SIG-M5 (cell line): ENCODE measurements at places on chromosomes 1 and 21.
A peak's percentile ranks its signal among the peaks of the same experiment; 100 is the strongest.

DNA sequence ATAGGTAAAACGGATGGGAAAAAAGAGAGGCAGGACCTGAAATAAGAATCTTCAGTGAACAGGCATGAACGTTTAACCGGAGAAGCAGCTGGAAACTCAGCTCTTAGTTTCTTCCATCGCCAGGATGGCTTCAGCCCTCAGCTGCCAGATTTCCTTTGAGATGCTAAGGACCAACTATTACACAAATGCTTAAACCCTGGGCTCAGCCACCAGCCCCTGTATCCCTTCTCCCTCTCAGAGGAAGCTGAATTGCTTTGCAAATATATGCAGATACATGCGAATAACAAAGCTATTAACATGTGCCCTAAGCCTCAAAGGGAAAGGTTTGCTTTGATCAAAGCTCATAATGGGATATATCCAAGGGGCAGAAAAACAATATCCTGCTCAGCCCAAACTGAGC lies 515.1 kb downstream of the OMA1 start:
- DNase-seq, result no peak

- no peak for DNase-seq
Measured at GRCh38 chr1:192443616-192444015, 126.8 kb downstream of the RGS21 start.

- no peak for DNase-seq
Measured at GRCh38 chr1:207423560-207424292, 30.4 kb upstream of the CR2 start.

DNA sequence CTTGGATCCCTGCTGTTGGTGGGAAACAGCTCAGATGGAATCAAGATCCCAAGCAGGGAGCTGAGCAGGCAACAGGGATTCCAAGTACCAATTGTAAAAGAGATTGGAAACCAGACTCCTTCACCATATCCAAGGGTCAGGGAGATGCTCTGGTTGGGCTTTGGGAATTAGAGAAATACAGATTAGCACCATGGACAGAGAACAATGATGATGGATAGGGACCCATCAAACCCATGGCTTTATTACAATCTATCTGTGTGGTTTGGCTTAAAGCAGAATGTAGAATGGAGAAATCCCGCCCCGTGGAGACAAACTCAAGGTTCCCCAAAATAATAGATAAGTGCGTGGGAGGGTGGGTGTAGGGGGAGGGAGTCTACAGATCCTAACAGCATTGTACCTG lies 120.7 kb upstream of the CSF3R start:
- DNase-seq, result no peak

DNA sequence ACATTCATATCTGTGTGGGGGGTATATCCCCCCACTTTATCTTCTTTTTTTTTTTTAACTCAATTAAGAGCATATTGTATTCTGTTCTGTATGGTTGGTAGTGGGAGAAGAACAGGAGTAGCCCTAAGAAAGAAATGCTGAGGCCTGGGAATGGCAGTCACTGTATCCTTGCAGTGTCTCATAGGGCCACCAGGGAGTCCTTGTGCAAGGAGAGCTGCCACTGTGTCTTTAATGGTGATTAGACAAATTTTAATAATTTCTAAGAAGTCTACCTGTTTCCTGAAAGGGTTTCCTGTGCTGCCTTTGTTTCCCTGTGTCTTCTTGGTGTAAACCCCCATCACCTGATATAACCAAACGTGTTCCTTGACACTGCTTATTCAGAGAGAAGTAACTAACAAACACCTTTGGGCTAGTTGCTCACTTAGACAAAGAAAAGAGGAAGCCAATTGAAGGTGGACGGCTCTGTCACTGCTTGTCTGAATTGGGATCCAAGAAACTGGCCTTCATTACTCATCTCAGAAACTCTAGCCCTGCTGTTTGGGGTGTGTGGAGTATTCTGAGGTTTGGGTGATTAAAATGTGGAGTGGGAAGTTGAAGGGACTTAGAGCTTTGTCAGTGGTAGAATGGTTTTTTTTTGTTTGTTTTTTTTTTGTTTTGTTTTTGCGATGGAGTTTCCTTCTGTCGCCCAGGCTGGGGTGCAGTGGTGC lies 15.2 kb downstream of the GIPC2 start:
- DNase-seq, result no peak

- DNase-seq, result no peak
Measured at GRCh38 chr21:38293765-38294164, 37.0 kb downstream of the KCNJ15 start.

GRCh38 chr1:90133133-90133532 lies 138.2 kb downstream of the ZNF326 start:
- no peak for DNase-seq

DNA sequence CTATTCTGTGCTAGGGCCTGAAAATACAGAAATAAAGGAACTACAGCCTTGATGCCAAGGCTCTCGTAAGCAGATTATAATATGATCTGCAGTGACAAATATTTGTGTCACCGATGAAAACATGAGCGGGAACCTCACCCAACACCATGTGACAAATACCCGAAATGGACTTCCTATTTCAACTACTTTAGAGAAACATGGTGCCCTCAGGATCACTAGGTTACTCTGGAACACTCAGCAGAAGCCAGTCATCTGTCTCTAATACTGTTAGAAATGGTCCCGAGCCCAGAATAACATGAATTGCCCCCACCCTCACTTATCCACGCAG lies 463 bp upstream of the VAMP3 start:
- no peak for DNase-seq

GRCh38 chr1:89277725-89278124 lies 5.1 kb upstream of the GBP5 start:
- no peak for DNase-seq

GRCh38 chr1:26161415-26162219 lies 2.7 kb downstream of the FAM110D start:
- no peak for DNase-seq

- no peak for DNase-seq
Measured at GRCh38 chr1:10986525-10986890, 25.9 kb upstream of the TARDBP start.

GRCh38 chr1:215166886-215167285 lies 84.3 kb downstream of the KCNK2 start:
- no peak for DNase-seq

DNA sequence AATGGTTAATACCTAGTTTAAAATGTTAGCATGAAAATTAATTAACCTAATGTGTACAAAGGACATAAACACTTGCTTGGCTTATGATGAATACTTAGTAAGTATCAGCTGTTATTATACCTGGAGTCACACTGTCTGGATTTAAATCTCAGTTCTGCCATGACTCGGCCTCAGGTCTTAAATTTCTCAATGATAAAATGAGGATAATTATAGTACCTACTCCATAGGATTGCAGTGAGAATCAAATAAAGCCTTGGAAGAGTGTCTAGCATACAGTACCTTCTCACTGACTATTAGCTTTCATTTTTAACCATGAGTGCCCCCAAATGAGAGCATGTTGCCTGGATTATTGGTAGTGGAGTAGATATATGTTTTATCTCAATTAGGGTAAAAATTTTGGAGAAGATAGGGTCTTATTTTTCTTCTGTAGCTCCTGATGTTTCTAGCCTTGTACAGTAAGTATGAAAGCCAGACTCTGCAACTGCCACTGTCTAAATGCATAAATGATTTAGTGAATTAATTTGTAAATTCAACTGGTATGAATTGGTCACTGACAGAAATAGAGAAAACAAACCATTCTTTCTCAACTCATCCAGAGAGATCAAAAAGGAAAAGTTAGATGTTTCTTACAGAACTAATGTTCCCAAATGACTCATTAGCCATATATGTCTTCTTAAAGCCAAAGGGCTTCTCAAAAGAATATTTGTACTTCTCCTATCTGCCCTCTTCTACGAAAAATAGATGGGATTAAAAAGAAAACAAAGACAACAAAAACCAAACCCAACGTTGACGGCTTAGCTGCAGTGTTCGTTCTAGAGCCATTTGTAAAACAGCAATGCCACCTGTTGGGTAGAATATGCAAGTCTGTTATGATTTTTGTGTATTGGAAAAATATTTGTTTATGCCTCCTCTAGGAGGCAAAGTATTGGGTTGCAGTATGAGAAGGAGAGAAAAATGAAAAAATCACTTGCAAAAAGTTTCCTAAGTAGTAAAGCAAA lies 53.8 kb upstream of the MROH9 start:
- DNase-seq, result no peak

DNA sequence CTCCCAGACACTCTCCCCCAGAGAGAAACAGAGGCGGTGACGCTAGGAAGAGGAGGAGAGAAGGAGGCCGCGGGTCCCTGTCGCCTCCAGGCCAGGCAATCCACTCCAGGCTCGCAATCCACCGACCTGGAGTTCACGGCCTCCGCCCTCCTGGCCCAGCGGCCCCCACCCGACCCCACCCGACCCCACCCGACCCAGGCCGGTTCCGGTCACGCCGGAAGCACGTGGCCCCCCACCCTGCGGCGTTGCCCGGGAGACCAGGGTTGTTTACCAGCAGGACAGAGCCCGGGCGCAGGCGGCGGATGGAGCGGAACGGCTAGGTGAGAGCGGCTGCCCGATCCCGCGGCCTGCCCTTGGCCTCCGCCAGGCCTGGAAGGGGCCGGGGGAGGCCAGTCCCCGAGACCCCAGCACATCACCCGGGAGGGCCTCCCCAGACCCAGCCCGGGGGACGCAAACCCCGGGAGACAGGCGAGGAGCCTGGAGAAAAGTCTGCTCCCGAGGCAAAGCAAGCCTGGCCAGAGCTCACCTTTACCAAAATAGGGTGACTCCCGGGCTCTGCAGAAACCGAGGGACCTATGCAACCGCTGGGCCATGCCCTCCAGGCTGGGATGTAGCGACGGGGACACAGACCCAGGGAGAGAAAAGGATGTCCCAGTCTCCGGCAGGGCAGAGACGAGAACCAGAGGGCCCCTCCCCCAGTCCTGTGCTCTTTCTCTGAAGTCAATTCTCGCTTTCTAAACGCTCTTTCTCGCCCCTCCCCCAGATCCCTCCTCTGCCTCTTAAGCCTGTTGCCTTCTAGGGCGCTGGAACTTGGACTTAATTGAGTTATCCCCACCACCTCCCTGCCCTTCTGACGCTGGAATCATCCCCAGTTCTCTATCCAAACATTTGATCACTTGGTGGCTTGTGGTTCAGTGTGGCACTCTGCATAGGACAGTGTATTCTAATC lies at the start of the genes PLA2G2C and UBXN10:
TSS of gene PLA2G2C (minus strand) at position 685 of the 949 bp plus-strand sequence. CDS start 9,155 bp downstream, outside the sequence.
TSS of gene UBXN10 (plus strand) at position 263 of the 949 bp plus-strand sequence. CDS start 4,466 bp downstream, outside the sequence.
- no peak for DNase-seq

GRCh38 chr1:198935306-198935921 lies 296.6 kb downstream of the PTPRC start:
- DNase-seq, result peak; percentile 58

DNA sequence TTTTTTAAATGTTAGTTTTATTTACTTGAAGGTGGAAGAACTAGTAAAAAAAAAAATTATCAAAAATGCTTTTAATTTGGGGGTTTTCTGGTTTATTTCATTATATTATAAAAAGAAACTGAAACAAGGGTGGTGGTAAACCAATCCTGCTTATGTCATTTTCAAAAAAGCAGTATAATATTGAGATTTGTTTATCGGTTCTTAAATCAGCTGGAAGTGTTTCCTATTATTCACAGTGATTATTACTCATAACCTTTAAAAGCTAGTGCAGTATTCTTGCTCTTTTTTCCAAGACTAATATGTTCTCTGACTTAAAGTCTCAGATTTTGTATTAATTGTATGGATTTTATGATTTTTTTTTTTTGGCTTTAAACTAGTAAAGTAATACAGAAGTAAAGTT lies 5.4 kb upstream of the LRRC40 start:
- DNase-seq, result no peak

DNA sequence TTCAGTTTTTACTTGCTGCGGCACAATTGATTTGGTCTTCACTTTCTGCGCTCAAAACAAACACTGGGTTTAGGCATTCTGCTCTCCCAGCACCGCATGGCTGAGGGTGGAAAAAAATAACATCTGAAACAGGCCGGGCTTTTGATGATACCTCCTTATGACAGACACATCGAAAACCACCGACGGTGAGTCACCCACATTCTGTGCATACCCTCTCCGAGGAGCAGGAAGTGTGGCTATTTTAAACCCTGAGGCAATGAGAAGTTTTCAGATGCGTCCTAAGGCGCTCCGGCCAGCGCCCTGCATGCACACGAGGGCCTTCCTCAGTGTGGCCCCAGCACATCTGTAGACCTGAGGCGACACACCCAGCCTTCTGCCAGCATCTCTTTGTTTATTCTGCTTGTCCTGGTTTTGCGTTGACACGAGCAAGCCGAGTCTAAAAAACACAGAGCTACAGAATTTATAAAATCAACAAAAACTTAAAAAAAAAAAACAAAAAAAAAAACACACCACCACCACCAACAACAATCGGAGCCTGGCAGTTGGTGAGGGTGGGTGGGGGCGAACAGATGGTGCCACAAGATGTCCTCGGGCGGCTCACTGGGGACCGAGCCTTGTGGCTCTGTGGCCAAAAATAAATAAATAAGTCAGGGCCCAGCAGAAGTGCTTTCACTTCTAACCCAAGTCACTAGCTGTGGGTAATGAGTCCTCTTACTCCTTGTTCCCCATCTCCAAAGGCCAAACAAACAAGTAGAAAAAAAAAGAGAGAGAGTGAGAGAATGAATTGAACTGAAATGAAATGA lies 162.6 kb upstream of the IRF2BP2 start:
- DNase-seq, result peak; percentile 98

GRCh38 chr21:41483415-41483814 lies 24.5 kb downstream of the TMPRSS2 start:
- no peak for DNase-seq

DNA sequence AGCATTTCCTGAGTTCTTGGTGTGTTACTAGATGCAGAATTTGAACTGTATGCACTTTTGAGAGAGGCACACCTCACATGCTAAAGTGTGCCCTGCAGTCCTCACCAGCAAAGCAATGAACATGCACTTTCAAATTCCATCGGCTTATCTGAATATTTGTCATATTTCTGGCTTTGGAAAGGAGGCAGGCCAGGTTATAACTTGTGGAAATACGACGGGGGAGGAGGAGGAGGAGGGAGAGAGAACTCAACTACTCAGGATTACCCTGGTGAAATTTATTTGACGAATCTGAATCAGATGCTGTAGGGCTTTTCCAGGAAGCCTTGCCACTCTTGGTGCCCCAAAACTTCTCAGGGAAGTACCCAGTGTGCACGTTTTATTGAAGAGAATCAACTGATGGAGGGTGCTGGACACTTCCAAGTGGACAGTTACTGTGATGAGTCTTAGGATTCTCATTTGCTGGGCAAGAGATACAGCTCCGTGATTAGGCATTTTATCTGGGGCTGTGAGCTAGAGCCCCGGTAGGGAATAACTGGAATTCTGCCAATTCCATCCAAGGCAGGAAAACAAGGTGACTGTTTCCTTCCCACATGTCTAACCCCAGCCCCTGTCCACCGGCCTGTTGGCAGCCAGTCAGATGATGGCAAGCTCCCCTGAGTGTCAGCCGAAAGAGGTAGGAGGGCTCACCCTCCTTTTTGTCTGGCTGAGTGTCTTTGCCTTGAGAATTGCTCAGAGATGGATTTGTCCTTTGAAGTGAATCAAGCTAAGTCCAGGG lies 3.8 kb downstream of the PDPN start:
- no peak for DNase-seq

DNA sequence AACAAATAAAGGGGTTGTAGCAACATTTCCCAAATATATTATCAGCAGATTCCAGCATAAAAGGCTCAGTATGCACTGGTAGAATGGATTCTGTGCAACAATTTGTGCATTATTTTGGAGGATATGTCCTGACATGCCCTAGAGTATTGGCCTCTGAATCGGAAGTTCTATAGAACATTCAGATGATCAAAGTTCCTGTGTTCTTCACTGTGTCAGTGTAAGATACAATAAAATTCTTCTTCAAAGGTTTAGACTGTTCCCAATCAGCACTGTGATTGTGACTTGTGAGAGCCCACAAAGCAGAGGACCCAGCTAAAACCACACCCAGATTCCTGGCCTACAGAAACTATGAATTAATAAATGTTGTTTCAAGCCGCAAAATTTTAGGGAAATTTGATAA lies 33.6 kb upstream of the GBP5 start:
- no peak for DNase-seq

- DNase-seq, result peak; percentile 84
Measured at GRCh38 chr21:46622226-46622625, 13.2 kb upstream of the PRMT2 start.
